ENCODE measurements at places on chromosomes 16 and 17. TPM values are rescaled to one million over a fixed set of nuclear protein-coding genes. Genes with fewer than 3 reads are reported as not detected.
A peak's percentile ranks its signal among the peaks of the same experiment; 100 is the strongest.

- no peak for DNase-seq
Measured at GRCh38 chr16:3858801-3859200, 21.7 kb downstream of the CREBBP start.

GRCh38 chr17:5413682-5414081, 5.8 kb downstream of the NUP88 start:
- DNase-seq: no peak

DNA sequence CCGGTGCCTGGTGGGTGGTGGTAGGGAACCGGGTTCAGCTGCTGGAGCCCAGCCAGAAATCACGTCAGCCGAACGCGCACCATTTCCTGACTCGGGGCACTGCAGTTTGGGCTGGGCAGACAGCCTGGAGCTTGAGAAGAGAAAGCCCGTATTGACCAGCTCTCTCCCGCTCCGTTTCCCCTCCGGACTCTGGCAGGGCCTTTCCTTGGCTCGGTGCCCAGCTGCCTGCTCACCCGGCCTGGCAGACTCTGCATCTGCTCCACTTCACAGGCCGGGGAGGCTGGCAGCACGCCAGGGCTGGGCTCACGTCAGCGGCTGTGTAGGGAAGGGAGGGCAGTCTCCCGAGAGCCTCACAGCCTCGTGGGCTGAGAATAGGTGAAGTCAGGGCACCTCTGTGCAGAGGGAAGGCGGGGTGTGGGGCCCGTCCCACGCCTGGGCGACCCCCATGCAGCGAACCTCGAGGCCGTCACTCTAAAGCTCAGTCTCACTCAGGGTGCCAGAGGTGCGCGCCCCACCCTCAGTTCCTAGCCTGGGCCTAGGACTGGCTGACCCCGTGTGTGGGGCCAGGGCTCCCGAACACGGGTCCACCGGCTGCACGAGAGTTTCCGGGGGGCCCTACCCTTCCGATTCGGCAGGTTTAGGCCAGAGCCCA, 59.1 kb downstream of the OR1D5 start:
- no peak for DNase-seq

DNA sequence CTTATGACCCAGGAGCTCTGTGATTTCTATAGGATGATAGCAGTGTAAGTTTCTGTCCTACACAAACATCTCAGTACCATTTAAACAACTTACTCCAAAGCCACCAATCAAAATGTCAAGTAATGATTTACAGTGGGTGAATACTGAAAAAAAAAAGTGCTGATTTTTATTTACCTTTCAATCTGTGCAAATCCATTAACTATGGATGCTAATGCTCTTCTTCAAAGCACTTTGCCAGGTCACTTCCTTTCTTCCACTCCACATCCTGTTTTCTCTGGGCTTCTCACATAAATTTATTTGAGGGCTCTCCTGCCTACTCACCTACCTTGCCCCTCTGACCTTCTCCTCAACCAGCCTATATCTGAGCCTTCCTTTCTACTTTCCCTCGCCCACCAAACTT, 101.6 kb downstream of the SKAP1 start:
- no peak for DNase-seq

- no peak for DNase-seq
Measured at GRCh38 chr16:64736857-64737256, 385.0 kb downstream of the CDH11 start.

DNA sequence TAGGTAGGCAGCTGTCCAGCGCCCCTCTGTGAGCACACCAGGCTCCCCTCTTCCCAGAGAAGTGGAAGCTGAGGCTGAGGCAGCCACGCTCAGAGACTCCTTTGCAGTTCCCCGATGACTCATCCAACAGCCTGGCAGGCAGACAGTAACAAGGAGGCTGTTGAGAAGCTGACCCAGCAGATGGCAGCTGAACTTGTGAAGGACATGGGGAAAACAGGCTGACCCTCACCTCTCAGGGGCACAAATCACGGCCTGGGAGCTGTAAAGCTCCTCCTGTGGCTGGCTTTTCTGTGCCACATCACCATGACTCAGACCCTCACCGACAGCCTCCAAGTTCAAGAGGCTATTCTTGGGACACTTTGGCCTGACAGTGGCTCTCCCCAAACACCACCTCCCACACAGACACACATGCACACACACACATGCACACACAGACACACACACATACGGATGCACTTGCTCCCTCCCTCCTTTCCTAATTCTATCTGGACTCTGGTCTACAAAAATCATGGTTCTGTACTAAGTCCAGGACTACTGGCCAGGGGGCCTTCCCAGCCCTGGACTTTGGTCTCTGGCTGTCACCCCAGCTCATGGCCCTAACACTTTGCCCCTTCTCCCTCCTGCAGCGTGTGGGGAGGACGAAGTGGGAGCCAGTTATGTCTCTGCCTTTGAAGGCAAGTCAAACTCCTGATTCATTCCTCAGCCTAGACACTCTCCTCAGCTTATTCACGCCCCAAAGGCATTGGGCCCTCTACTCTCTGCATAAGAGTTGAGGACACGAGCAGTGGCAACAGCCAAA, 23.2 kb downstream of the MAP3K14 start:
- DNase-seq: no peak

DNA sequence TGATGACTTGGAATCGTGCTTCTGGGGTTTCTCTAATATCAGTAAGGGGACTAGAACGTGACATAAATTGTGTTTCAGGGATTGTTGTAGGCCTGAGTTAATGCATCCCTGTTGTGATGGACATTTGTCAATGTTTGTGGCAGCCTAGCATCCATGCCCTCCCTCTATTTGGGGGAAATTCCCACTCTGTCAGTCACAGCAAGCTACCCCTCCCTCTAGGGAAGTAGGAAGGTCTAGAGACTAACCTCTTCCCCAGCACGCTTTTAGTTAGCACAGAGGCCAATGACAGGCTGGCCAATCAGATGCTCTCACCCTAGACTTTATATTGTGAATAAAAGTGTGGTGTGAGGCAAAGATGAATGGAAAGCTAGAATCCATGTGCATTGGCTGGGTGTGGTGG, 32.4 kb upstream of the NF1 start:
- DNase-seq: no peak

DNA sequence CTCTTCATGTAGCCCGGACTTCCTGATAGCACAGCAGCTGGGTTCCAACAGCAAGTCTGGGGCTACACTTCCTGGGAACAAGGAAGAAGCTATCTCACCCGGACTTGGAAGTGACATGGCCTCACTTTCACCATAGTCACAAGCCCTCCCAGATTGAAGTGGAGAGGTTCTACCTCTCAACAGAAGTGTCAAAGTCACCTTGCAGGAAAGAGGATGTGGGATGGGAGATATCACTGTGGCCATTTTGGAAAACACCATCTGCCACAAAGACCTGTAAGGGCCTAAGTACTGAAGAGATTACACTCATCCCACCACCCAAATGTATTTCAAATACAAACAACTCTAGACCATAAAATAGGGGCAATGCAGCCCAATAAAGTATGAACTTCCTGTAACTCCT, 29.9 kb upstream of the DHRS7B start:
- DNase-seq: no peak

DNA sequence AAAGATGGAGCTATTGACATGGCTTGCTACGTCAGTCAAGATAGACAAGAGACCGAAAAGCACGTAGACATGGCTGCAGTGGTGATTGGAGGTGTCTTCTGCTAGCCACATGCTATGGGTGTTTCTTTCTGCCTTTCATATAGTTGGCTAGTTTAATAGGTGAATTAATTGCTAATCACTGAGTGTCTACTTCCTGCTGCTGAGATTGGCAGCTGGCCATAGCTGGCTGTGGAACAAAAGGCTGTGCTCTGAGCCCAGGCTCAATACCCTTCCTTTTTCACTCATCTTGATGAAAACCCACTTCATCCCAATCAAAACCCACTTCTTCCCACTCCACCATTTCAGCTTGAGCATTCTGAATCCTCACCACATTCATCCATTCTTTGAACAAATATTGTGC, 221.4 kb upstream of the MAF start:
- no peak for DNase-seq

- no peak for DNase-seq
Measured at GRCh38 chr17:53142890-53143289, 679.8 kb upstream of the KIF2B start.

- DNase-seq: no peak
Measured at GRCh38 chr17:75641343-75641742, 8.1 kb downstream of the SMIM5 start.

DNA sequence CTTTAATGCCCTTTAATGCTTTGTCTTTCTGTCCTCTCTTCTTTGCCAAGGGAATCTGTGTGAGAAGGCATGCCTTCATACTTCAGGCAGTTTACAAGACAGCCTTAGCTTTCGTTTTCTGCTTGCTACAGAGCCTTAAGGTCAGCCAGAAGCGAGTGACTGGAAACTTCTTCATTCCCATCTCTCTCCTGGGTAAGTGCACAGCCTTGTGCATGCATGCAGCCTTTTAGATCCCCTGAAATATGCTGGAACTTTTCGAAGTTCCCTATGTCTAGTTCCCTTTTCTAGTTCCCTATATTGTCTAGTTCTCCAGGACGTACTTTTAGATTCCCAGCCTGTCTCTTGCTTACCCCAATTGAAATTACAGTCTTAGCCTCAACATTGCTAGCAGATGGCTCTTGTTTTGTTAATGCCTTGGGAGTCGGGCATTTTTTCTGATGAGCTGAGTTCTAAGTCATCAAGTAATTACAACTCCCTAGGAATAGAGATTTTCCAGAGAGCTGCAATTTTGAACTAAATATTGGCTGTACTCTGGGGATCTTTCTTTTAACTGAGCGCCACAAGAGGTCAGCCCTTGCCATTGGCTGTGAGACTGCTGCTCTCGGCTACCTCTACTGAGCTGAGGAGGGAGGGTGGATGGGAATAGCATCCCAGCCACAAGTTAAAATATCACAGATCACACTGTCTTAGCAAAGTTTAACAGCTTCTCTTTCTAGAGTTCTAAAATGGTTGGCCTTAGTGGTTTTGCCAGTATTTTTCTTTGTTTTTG, 22.7 kb upstream of the PPM1D start:
- DNase-seq: no peak

DNA sequence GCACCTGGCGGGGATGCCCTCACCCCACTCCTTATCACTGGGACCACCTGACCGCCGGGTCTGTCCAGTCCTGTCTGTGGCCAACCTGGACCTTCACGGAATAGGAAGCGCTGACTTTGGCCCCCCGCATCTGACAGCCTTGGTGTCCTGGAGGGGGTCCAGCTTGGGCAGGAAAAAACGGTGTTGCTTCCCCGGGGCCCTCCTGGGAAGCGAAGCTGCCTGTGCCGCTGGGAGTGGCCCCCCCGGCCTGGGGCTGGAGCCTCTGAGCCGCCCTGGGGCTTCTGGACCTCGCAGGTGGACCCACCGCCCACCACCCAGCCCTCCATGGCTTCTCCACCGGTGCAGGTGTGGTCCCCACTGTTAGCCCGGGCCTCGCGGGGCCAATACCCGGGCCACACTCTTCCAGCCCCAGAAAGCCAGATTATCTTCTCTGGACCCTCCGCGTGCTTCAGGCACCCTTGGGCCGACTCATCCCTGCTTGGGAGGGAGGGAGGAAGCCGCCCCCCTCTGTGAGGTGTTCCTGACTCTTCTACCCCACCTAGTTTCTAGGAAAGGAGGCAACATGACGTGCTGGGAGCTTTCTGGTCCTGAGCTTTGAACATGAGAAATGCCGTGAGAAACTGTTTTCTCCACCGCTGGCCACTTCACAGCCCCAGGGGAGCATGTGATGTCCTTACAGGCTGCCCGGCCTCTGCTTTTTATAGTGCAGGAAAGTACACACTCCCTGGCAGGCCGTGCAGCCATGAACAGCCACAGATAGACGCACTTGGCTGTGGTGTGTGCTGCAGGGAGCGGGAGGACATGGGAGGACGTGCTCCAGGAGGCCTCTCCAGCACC, 1.1 kb downstream of the C1QTNF1 start:
- no peak for DNase-seq

DNA sequence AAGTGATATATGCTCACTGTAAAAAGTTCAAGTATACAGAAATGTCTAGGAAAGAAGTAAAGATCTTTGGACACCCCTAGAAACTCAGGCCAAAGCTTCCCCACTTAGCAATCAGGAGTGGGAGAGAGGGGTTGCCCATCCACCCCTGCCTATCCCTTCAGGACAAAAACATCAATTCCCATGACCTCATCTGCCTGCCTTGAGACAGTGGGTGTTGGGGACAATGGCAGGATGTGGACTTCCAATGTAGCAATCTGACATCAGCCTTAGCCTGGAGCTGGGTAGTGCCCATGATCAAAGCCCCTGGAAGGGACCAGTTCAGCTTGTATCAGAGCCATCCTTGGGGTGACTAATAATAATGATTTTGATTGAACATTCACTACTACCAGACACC, 18.1 kb downstream of the ITPRIPL2 start:
- DNase-seq: peak; percentile 45

GRCh38 chr17:31275116-31275515, 21.9 kb downstream of the OMG start:
- DNase-seq: no peak

DNA sequence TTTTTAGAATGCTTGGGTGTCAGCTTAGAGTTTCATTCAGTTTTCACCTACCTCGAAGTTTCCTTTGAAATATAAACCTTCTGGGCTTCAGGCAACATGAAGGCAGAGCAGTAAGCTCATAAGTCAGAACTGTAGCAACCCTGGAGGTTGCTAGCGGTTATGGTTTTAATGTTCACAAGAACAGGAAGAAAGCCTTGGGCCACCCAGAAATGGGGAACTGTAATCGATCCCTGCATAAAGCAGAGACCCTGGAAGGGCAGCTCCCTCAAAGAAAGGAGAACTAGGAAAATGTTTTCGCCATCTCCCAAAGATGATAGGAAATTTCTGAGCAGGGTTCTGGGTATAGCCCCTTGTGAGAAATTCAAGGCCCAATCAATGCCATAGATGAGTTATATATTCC, 47.8 kb upstream of the RASL10B start:
- DNase-seq: no peak

- no peak for DNase-seq
Measured at GRCh38 chr17:65553009-65553645, 8.3 kb downstream of the AXIN2 start.

GRCh38 chr17:32773856-32774694, 102.8 kb downstream of the MYO1D start:
- DNase-seq: no peak

DUSP14 gene
- total RNA-seq: 23.0 TPM

KLHL36 gene
- total RNA-seq: 40.8 TPM

C1QTNF1 gene
- total RNA-seq: 0.26 TPM

TBC1D3C gene
- total RNA-seq: not detected

ARHGAP23 gene
- 70.5 TPM for total RNA-seq

VAT1 gene
- total RNA-seq: 460 TPM

CHD9NB gene
- total RNA-seq: 2.0 TPM

HP gene
- not detected for total RNA-seq

PLEKHH3 gene
- 25.2 TPM for total RNA-seq

CALB2 gene
- 12.9 TPM for total RNA-seq

Data from endothelial cell (in vitro differentiated cells).